HuH-7 (cell line): ENCODE measurements at places on chromosomes 1 and 21.

- no peak for DNase-seq
These were observed 259.2 kb downstream of the GREM2 start for GRCh38 chr1:240352769-240353168.

DNA sequence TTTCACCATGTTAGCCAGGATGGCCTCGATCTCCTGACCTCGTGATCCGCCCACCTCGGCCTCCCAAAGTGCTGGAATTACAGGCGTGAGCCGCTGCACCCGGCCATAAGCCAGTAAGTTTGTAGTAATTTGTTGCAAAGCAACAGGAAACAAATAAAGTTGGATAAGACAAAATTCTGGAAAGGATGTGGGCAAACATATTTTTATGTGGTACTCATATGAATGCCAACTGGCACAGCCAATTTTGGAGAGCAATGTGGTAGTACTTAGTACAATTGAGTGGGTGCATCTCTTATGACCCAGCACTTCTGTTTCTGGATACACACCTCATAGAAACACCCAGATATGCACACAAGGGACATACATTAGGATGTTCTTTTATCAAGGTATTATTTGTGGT is 8.4 kb upstream of the IL12RB2 start:
- DNase-seq, result no peak

- no peak for DNase-seq
These were observed 310.3 kb downstream of the NFIA start for GRCh38 chr1:61392409-61393242.

GRCh38 chr1:186326009-186326408 is 49.0 kb downstream of the TPR start:
- no peak for DNase-seq

GRCh38 chr1:167420510-167420909 is 97.8 kb downstream of the CD247 start:
- no peak for DNase-seq
